AG10803 (cell line): ENCODE measurements at places on chromosomes 16 and 17.

GRCh38 chr17:80109713-80110446 lies 8.5 kb downstream of the GAA start:
- no peak for DNase-seq

- no peak for DNase-seq
Observed at GRCh38 chr17:63434951-63435571, 11.0 kb downstream of the CYB561 start.

DNA sequence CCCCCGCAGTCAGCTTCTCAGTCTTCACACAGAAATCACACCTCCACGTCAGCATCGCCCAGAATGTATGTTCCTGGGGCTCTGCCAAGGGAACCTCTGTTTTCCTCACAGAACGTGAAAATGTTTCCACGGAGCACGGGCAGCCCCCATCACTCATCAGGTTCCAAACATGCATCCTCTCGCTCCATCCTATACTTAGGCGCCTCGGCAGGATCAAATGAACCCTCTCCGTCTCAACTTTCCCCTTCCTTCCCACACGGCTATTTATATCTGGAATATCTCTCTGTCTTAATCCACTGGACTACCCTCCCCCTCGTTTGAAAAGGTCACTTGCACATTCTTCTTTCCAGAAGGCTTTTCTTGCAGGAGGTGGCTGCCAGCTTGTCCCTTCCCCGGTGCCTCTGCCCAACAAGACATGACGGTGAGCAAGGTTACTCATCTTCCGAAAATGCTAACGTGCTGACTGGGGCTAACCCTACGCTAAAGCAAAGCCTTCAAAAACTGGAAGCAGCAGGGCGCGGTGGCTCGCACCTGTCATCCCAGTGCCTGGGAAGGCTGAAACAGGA lies 21.6 kb downstream of the NXN start:
- no peak for DNase-seq

GRCh38 chr16:77652399-77652798 lies 69.9 kb upstream of the NUDT7 start:
- DNase-seq: peak; percentile 17

DNA sequence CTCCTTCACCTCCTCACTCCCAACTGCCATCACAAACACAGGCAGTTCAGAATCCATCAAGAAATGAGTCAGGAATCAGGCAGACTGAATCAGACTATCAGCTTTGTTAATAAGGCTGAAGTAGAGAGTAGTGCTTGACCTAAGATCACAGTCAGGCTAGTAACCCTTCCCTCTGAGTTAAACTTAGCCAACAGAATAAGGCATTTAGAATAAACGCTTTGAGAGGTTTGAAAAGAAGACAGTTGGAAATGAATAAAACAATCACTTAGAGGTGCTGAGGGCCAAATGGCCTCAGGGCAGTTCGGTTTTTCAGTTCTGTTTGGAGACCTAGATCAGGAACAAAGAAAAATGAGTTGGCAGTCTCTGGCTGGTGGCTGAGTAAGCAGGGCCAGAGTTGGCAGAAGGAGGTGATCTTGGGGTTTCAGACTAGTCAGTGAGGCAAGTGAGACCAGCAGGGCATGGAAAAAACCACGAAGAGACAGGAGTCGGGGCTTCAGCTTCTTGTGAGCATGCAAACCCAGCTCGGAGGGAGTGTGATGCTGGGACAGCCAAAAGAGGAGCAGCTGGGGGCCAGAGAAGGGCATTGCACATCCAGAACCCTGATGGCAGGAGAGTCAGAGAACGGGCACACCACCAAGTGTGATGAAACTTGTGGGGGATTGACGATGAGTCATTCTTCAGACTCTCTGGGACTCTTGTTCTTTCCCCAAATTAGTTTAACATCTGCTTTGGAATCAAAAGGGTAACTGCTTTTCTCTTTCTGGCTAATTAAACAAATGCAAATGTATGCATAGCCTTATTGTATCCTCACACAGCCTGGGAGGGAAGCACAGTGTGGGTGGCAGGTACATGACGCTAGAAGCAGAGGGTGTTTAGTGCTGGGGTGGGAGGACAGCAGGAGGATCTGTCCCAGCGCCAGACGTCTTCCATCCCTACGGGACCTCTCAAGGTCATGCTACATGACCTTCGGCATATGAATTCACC lies 54.8 kb downstream of the SPECC1 start:
- peak; percentile 95 for DNase-seq

DNA sequence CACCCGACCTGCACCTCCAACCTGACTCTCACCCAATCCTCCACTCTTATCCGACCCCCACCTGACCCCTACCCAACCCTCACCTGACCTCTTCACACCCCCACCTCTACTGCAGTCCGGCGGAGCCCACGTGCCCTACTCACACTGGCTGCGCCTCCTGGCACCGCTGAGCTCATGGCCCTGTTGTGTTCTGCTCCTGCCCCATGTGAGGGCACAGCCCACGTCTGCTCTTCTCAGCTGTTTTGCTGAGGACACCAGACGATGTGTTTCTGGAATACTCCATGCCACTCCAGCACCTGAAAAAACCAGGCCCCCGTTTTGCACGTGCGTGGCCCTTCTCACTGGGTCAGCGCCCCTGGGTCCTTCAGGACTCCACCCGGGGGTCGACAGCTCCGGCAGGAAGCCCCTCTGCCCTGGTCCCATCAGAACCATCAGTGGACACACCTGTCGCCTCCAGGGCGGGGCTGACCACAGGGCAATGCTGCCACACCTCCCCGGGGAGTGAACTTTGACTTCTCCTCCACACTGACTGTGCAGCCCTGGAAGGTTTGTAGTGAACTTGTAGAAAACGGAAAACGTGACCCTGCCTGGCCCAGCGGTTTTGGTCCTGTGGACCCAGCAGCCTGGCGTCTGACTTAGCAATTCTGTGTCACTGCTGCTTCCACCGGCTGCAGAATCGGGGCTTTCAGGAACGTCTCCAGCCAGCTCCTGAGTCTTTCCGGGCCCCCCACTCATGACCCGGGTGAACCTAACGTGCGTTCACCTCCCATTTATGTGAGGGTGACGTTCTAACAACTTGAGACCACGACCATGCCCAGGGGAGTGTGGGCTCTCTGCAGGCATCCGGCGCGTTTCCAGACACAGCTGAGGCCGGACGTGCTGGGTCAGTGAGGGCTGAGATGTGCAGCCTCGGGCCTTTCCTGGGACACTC lies 5.7 kb upstream of the RAB40B start:
- no peak for DNase-seq

DNA sequence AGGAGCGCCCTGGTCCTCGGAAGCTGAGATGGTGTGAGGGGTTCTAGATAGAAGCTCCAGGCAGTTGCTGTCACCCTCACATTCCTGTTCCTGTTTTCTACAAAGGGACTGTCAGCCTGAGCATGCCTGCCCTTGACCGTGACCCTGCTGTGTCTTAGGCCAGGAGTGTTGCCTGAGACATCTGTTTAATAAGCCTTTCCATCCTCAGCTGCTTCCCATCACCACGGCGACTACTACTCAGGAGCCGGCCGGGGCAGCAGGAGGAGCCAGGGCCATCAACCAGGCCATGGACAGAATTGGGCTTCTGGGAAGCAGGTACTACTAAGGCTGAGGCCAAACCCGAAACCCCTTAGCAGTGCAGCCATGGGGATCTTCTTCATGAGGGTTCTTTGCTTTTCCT lies 151.4 kb downstream of the KATNIP start:
- no peak for DNase-seq

GRCh38 chr17:20171741-20172365 lies 162.7 kb downstream of the SPECC1 start:
- DNase-seq: no peak

- peak; percentile 57 for DNase-seq
Observed at GRCh38 chr17:48728232-48729231, at the start of gene HOXB13. HOXB13 (minus strand) TSS chr17:48728750; CDS start chr17:48728593, 157 bp downstream.

DNA sequence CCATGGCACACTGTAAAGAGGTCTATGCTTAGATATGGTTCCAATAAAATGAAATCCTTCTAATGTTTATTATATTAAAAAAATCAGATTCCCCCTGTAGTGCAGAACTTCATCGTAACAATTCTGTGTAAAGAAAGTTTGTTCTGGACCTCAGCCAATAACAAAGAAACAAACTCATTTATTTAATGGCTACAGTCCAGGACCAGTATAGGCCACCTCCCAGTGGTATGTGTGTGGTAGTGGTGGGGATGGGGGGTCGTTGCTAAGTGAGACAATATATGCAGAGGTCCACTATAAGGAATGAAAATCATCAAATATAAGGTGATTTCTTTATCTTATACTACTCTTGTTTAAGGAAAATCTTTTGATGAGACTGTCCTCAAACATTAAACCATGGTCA lies 136.4 kb downstream of the CDK5R1 start:
- DNase-seq: no peak

DNA sequence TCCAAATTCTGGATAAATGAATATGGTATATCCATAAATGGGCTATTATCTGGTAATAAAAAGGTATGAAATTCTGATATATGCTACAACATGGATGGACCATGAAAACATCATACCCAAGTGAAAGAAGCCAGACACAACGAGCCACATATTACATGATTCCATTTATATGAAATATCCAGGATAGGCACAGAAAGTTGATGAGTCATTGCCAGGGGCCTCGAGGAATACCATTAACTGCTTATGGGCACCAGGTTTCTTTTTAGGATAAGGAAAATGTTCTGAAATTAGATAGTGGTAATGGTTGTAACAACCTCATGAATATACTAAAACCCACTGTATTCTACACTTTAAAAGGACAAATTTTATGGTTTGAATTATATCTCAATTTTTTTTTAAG lies 123.2 kb downstream of the PITPNC1 start:
- no peak for DNase-seq

DNA sequence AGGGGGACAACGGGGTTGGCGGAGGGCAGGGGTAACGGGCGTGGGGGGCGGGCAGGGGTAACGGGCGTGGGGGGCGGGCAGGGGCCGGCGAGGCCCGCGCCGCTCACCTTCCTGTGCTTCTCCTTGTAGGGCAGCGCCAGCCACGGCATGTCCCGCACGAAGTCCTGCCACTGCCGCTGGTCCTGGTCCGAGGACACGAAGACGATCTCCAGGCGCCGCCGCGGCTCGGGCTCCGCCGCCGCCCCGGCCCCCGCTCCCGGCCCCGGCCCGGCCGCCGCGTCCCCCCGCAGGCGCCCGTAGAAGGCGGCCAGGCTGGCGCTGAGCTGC lies 401 bp downstream of the NXN start:
- DNase-seq: no peak

- peak; percentile 55 for DNase-seq
Observed at GRCh38 chr17:77117415-77117814, 23.4 kb upstream of the SEC14L1 start.

DNA sequence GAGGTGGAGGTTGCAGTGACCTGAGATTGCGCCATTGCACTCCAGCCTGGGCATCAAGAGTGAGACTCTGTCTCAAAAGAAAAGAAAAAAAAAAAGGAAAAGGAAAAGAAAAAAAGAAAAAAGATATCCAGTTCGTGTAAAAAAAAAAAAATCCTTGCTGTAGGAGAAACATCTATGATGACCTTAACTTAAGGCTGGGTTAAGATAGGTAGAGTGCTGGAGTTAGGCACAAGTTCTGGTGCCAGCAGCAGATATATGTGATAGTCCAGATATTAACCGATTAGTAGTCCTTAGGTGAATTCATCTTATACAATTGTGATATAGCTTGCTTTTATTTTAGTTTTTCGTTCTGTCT lies 17.2 kb downstream of the PSMD11 start:
- DNase-seq: no peak

GRCh38 chr17:76550712-76551615 lies 11.1 kb downstream of the PRCD start:
- DNase-seq: peak; percentile 82

GRCh38 chr16:88061346-88062110 lies 110.3 kb downstream of the BANP start:
- DNase-seq: peak; percentile 26

DNA sequence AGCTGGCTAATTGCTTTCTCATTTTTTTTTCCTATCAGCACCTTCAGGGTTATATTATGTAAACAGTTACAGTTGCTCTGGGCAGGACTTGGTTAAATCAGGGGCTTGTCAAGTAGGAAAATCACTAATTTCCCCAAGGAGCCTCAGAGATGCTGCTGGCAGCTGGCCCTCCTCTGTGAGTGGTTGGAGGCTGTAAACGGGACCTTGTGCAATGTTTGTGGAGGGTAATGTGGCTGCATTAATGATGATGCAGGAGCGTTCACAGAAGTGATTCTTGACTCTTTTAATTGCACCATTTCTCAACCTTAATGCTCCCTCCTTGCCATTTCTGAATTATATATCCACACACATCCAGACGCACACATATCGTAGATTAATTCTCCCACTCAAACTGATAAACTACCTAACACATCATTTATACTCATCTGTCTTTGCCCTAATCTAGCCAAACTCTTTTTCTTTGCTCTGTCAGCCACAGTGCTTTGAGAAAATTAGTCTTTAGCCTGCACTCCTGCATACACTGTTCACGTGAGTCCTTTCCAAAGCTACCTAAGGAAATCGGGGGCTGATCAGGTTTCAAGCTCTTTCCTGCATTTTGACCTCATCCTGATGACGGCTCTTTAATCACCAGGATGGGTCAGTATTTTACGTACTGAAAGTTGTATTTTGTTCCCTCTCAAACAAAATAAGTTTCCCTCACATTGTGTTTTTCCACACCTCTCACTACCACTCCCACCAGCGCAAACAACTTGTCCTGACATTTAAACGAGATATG lies 154.4 kb upstream of the PIRT start:
- no peak for DNase-seq

- no peak for DNase-seq
Observed at GRCh38 chr17:79831265-79832217, 7.7 kb downstream of the CBX4 start.

GRCh38 chr16:20868890-20869289 lies 31.3 kb downstream of the DCUN1D3 start:
- peak; percentile 73 for DNase-seq

DNA sequence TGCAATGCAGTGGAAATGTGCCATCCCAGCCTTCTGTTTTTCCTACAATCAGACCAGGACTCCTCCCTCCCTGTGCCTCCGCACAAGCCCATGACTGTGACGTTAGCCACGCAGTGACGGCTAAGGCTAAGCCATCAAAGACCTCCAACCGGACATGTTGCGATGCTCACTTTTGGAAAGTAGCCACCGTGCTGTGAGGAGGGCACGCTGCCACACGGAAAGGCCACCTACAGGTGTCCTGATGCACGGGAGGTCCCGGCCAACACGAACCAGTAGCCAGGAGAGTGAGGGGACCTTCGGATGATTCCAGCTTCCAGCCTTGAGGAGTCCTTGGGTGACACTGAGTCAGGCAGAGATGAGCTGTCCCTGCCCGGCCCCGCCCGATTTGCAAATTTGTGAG lies 53.9 kb downstream of the FOXL1 start:
- no peak for DNase-seq

DNA sequence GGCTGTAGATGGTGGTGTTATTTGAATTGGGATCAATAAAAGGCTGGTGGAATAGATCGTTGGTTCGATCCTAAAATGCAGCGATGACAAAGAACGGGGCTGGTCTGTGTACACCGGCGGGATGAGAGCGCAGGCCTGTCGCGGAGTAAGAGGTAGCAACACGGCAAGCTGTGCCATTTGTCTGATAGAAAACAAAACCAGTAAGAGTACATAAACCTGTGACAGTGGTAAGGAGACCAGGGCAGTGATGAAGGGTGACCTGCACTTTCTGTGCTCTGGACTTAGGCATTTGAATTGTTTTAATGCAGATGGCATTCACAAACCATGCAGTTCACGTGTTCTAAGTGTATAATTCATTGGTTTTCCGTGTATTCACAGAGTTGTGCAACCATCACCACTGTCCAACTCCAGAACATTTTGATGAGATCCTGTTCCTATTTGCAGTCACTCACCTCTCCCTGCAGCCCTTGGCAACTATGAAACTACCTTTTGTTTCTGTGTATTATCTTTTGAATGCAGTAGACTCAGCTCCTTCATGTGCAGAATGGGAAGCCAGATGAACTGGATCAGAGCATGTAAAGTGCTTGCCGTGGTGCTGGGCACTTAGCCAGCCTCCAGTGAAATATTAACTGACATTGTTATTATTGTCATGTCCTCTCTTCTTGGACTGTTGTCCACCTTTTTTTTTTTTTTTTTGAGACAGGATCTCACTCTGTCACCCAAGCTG lies 286.1 kb downstream of the SNX29 start:
- peak; percentile 32 for DNase-seq
